ENCODE measurements at places on chromosomes 7 and 10.

GRCh38 chr10:58925381-58925780 lies 251.1 kb upstream of the PHYHIPL start:
- no peak for DNase-seq

DNA sequence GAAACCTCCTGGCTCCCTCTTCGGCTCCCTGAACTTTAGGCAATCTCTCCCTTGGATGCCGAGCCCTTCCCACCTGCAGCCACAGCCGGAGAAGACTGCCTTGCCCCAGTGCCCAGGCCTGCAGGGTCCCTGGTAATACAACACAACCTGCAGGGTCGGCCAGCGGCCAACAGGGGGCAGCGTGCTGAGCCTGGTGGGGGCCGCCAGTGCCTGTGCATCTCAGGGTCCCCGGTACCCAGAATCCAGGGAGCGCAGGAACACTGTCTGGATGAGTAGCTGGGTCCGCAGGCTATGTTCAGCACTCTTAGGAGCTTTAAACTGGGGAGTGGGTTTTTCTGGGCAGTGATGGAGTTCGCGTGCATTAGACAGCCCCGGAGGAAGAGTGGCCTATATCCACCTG lies 17.5 kb upstream of the C10orf71 start:
- no peak for DNase-seq

DNA sequence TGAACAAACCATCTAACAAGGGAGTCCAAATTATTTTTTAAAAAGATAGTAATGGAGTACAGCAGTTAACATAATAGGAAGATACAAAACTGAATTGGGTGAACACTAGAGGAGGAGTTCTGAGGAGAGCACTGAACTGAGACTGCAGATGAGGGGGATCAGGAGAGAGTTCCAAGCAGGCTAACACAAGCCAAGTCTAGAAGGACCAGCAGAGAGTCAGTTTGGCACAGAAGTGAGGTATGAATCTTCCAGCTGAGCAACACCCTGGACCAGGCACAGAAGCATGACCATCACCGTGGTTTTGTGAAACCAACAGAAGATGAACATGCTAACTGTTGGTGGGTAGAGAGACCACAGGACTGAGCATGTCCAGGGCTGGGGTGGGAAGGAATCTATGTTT lies 30.8 kb upstream of the PLCE1 start:
- no peak for DNase-seq

- DNase-seq = no peak
Measured at GRCh38 chr10:119908166-119908565, 15.6 kb downstream of the SEC23IP start.

DNA sequence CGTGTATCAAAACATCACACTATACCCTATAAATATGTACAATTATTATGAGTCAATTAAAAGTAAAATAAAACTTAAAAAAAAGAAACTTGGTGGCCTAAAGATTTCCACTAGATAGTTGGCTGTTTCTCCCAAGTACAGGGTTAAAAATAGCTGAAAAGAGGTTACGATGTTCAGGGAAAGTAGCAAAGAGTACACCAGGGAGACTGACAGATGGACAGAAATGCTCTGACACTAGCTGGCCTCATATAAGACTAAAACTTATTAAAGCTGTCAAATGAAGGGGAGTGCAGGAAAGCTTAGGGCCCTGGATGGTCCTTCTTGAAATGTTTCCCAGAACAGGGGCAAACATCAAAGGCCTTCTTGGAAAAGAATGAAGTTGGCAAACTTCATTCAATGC lies 51.3 kb downstream of the TCAF1 start:
- DNase-seq = no peak

DNA sequence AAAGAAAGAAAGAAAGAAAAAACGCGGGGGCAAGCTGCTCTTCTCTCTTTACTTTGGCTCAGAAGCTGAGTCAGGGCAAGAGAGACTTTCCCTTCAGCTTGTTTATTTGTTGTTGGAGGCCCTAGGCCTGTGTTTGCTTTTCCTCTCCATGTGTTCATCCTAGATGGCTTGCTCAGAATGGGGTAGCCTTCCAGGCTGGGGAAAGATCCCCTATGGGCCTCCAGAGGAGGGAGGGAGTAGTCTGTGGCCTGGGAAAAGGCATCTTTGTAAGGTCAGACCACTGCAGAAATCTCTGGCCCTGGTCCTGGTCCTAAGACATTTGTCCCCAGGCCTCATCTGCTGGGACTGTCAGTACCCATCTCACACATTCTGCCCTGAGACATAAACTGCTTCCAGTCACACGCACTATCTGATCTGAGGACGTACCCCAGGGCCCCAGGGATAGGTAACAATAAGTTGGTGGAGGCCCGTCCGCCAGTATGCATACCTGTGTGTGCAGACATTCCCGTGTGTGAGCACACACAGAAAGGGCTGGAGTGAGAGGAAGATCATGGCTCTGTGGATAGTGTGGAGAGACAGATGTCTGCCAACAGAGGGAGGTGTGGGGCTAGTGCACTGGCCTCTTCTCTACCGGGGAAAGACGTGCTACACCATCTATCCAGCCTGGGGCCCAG lies 4.9 kb upstream of the SCD start:
- peak; percentile 69 for DNase-seq

GRCh38 chr7:139673230-139673629 lies 104.6 kb downstream of the HIPK2 start:
- DNase-seq = no peak

- no peak for DNase-seq
Measured at GRCh38 chr7:107605218-107605815, 25.3 kb downstream of the BCAP29 start.

DNA sequence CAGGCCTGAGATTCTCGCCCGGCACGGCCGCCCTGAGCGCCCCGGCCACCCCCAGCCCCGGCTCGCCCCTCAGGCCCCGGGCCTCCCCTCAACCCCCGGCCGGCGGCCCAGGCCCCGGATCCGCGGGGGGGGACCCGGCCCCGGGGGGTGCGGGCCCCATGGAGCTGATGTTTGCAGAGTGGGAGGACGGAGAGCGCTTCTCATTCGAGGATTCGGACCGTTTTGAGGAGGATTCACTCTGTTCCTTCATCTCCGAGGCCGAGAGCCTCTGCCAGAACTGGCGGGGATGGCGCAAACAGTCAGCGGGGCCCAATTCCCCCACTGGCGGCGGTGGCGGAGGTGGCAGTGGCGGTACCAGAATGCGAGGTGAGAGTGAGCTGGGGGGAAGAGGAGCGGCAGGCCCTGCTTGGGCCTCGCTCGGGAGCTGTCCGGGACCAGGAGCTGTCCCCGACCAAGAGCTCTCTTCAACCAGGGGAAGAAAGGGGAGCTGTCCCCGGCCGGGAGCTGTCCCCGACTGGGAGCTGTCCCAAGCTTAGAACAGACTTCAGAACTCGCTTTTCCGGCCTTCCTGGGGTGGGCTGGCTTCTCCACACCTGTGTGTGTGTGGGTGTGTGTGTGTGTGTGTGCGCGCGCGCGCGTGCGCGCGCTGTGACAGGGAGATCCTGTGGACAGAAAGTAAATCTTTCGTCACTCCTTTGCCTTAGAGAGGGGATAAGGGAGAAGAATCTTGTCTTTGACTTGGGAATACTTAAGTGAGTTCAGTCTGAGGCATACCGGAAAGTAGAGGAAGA lies 510 bp downstream of the ZSWIM8 start:
- DNase-seq = peak; percentile 64

DNA sequence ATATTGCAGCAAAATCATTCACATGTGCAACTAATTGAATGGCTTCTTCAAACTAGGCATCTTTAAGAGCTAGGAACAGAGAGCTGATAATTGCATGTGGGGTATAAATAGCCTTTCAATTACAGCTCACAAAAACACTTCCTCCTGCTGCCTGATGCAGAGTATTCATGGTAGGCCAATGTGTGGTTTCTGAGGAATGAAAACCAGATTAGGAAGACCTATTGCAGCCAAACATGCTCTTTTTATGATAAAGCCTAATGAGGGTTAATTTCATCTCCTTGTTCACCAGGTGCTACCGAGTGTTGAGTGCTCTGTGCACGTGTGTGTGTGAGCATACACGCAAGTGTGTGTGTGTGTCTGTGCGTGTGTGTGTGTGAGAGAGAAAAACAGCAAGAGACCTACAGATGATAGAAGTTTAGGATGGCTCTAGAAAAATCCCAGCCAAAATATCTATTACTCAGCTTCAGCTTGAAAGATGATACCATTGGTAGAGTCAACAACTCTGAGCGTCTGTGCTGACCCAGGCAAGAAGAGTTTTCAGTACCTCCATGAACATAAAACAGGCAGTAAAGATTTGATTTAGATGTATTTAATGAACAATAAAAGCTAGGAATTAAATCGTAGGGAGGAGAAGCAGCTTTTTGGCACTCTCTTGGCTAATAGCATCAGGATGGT lies 448.5 kb upstream of the ANKRD30A start:
- DNase-seq = no peak

GRCh38 chr7:132177708-132178401 lies 398.4 kb downstream of the PLXNA4 start:
- DNase-seq = no peak

GRCh38 chr7:70667406-70667805 lies 464.5 kb upstream of the GALNT17 start:
- no peak for DNase-seq

DNA sequence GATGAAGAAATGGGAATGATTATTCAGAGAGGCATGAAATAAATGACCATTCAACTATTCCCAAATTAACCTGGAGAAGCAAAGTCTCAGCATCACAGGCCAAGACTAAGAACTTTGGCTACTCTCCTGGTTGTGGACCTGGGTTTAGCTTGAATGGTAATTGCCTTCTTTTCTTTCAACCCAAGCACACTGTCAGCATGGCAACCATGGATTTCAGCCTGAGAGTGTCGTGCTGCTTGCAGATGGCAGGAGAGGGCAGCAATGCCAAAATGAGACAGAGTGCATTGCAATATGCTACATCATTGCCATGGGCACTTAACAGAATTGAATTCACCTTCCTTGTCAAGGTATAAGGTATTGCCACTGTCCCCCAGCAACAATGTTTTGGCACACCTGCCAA lies 767.2 kb downstream of the REEP3 start:
- no peak for DNase-seq

GRCh38 chr10:100766693-100767421 lies 21.5 kb downstream of the PAX2 start:
- DNase-seq = no peak

DNA sequence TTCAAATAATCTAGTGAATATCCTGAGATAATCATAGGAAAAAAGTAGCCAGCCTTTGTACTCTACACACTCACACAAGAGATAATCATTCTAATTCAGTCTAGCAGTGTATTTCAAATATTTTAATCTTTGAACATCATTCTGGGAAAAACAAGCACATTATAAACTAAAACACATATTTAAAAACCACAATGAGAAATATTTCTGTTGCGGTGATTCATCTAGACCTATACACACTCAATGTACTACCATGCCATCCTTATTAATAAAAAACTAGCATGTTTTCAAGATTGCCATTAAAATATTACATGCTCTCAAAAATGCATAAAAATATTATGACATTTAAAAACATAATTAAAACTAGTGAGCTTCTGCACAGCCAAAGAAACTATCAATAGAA lies 11.8 kb downstream of the COG5 start:
- no peak for DNase-seq

- no peak for DNase-seq
Measured at GRCh38 chr7:136937436-136937835, 69.0 kb downstream of the CHRM2 start.

DNA sequence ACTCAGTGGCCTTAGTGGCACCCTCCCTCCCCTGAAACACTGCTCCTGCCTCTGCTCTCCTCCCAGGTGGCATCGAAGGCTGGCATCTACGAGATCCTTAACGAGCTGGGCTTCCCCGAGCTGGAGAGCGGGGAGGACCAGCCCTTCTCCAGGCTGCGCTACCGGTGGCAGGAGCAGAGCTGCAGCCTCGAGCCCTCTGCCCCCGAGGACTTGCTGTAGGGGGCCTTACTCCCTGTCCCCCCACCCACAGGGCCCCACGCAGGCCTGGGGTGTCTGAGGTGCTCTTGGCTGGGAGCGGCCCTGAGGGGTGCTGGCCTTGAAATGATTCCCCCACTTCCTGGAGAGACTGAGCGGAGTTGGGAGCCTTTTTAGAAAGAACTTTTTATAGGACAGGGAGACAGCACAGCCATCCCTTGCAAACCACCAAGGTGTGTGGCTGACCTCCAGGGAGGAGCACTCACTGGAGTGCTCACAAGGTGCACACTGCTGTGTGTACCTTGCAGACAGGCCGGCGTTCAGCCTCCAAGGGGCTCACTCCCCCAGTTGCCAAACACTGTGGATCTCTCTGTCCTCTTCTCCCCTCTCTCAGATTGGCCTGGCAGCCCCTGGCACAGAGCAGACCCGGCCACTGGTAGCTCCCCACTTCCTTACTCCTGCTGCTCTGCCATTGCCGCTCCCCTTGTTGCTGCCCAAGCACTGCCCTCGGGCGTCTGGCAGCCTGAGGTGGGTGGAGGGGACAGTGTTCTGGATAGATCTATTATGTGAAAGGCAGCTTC lies 35.8 kb downstream of the PRF1 start:
- DNase-seq = no peak

DNA sequence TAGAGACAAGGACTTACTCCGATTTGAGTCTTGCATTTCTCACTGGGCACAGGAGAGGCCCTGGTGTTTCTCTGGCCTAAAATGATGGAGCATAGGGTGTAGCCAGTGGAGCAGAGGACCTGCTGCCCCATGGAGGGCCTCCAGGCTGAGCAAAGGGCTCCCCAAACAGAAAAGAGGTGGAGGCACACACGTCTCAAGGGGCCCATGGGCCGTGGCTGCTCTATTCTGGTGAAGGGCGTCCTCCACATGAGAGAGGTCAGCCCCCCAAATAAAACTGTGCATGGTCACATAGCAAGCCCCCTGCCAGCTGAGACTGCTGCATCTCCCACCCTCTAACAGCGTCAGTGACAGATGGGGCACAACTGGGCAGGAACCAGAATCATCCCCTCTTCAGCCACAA lies 41.4 kb downstream of the MYO1G start:
- no peak for DNase-seq

GRCh38 chr10:86401588-86402282 lies 35.1 kb upstream of the GRID1 start:
- no peak for DNase-seq

DNA sequence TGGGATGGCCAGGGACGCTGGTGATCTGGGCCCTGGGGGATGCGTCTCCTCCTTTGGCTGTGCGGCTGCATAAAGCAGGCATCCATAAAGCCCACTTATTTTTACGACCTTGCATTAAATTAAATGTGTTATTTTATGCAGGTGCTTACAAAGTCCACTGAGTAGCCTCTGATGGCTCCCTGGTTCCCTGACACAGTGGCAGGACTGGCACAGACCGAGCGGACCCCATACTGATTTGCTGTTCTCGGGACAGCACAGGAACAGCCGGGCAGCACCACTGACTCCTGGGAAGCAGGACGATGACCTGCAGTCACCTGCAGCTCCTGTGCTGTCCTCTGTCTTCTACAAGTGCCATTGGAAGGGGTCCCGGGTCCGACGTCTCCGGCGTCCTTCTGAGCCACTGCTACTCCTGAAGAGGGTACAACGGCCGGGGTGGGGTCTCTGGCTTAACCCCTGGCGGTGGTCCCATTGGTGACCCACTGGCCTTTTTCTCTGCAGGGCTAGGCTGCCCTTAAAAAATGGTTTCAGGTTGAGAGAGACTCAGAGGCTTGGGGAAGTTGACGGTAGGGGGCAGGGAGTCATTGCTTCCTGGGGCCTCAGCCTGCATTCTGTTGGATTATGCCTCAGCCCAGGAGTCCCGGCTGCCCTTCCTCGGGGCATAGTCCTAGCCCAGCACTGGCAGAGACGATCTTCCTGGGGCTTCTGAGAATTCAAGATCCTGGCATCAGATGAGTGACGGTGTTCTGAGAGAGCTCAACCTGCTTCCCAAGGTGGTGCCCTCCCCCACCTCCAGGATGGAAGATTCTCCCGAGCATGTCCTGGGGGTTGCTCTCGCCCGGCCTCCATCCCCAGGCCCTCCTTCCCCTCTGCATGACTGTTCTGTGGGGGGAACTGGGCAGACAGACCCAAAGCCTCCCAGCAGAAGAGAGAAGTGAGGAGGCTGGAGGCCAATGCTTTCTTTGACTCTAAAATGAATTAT lies 330.1 kb downstream of the ADARB2 start:
- no peak for DNase-seq
